ENCODE measurements at places on chromosomes 3 and 15.

DNA sequence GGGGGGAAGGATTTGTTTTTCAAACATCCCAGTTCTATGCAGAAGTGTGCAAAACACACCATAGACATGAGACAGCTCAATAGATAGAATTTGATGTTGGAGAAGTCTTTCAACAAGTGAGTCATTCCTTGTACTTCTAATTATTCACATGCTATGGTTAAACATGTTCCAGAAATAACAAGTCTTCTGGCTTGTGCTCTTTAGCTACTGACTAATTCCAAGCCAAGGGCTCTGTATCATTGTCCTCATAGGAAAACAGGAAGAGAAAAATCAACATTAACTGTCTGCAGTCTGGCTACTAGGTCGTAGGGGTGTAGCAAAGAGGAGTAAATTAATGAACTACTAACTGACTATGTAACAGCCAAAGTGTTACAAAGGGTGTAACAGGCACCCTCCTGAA, 25.8 kb downstream of the LDHAL6B start:
- DNase-seq, result no peak

DNA sequence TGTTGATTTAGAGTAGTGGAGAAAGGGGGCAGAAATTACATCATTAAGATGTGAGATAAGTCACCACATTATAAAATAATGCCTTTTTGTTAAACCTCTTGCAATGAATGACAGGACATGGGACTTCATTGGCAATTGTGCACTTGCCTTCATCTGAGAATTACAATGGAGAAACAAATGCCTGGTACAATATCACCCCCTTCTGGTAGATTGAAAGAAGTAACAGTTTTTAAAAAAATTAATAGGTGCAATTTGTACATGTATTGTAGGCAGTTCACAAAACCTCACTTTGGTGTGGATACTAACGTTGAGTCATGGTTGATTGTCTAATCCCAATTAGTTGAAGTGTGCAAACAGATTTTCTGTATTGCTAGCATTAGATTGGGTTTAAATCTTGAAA, 4.6 kb upstream of the P2RY14 start:
- no peak for DNase-seq

- DNase-seq, result no peak
These were observed 3.9 kb downstream of the HSPBAP1 start for GRCh38 chr3:122789585-122790273.

- no peak for DNase-seq
These were observed 292.5 kb downstream of the ZPLD1 start for GRCh38 chr3:102727340-102727739.

GRCh38 chr3:117192888-117193287, 483.3 kb downstream of the TUSC7 start:
- no peak for DNase-seq

DNA sequence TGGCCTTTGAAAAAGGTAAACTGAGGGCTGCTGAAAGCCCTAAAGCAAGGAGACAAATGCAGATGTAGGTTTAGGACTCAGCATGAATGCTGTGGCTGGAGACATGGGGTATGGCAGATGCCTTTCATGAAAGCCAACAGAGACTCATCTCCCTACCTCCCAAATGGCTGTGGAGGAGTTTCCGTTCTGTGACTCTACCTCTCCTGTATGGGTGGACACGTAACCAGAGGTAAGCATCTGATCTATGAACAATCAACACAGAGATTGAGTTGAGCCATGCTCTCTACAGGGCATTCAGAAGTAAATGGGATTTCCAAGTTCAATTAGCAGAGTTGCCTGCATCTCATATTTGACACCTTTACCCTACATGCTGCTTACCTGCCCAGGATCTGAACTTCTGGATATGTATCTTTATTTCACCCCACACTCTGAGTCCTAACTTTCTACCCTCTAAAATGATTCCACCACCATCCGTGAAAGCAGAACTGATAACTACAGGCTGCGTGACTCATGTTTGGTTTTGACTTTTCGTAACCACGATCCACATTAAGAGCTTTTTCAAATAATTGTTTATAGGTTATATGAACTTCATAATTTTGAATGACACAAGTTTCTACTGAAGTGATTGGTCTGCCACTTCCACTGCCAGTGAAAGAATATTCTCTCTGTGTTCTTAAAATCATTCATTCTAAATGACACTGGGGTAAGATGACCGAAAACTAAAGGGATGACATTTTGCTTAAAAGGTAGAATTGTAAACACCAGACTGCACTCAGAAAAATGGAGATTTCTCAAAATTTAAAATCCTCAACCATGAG, 1058.7 kb downstream of the FHIT start:
- DNase-seq, result no peak

GRCh38 chr15:45650889-45651525, 16.2 kb downstream of the SQOR start:
- no peak for DNase-seq
